ENCODE measurements at places on chromosomes 16 and 17. TPM values are rescaled to one million over a fixed set of nuclear protein-coding genes. Genes with fewer than 3 reads are reported as not detected.

- DNase-seq, result no peak
These were observed 16.5 kb downstream of the ANKRD11 start for GRCh38 chr16:89473791-89474414.

GRCh38 chr16:54425681-54426552 lies 139.3 kb upstream of the IRX3 start:
- no peak for DNase-seq

Gene FADS6
- total RNA-seq, result 0.36 TPM

GRCh38 chr16:28528463-28528867 lies 10.3 kb downstream of the NUPR1 start:
- no peak for DNase-seq

Gene PHKB
- 109 TPM for total RNA-seq
